CD4-positive, alpha-beta memory T cell (primary cell): ENCODE measurements at places on chromosomes 4 and X.

DNA sequence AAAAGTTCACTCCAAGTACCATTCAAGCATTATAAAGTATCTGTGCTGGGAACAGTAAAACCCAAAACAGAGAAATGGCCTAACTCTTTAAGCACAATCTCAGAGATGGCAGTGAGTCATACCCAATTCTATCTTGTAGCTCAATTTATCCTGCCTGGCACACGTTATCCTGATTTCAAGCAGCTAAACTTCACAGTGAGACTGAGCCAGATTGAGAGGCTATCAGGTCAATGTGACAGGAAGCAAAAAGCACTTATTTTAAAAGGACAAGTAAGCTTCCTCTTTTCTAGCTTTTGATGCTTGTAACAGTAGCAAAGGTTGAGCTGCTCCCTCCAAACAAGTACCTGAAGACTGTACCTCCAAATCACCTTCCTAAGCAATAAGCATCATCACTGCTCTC is 324.9 kb downstream of the NAF1 start:
- no peaks in the 10 kb centered on the region for H3K4me1 ChIP-seq
- H3K36me3 ChIP-seq, result no peaks in the 10 kb centered on the region
- no peak overlapping the region for H3K4me3 ChIP-seq
- DNase-seq, result no peak

DNA sequence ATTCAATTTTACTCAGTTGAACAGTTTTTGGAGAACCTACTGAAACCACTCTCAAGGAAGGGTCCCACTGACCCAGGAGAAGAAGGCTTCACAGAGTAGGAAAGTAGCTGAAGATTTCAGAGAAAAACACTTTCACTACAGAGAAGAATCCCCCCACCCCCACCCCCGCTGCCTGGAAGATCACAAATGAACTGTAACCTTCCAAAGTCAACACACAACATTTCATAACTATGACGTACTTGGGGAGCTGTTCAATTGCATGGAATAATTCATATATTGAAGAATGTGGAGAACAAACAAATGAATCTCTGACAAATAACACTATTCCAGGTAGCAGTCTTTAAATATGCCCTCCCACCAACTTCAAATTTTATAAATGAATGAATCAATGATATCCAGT is 86.1 kb upstream of the STS start:
- DNase-seq, result no peak
- H3K4me3 ChIP-seq, result no peak overlapping the region
- H3K27me3 ChIP-seq, result no peaks in the 10 kb centered on the region
- H3K4me1 ChIP-seq, result no peaks in the 10 kb centered on the region
- H3K36me3 ChIP-seq, result peaks cover 3% of the 10 kb centered on the region
- H3K27ac ChIP-seq, result no peak overlapping the region

DNA sequence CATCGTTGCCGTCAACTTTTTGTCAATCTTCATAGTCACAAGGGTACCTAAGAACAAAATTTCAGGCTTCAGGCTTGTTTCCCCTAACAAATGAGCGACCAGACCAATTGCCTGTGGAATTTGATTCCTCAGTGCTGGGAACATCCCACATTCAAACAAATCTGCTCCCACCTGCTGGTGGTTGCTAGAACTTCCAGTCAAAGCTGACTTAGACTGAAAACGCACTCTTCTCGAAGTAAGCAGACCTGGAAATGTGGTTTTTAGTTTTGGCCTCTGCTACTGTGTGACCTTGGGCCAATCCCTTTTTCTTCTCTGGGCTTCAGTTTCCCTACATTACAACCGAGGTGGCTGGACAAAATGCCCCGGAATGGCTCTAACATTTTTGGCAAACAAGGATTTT is 1.8 kb upstream of the GABRQ start:
- H3K4me3 ChIP-seq, result no peak overlapping the region
- no peak overlapping the region for H3K27ac ChIP-seq
- DNase-seq, result no peak
- no peaks in the 10 kb centered on the region for H3K27me3 ChIP-seq
- H3K4me1 ChIP-seq, result no peaks in the 10 kb centered on the region
- H3K36me3 ChIP-seq, result no peaks in the 10 kb centered on the region

DNA sequence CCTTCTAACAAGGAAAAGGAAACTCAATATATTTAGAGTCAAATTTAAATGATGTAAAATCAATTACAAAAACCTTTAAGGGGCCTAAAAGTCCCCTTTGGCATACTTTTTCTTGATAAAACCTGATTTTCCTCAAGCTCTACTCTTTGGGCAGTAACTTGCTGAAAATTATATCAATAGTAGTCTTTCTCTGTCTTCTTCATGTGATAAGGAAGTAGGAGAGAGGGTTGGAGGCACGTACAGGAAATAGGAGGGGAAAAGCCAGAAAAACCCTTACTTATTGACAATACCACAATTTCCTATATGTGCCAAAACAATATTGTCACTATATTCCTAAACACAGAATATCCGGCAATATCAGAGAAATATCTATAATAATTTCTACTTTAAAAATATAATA is 9.6 kb downstream of the RHOH start:
- peaks cover 82% of the 10 kb centered on the region for H3K4me1 ChIP-seq
- H3K27ac ChIP-seq, result peak overlapping the region; percentile 99
- peaks cover 5% of the 10 kb centered on the region for H3K36me3 ChIP-seq
- H3K27me3 ChIP-seq, result no peaks in the 10 kb centered on the region
- DNase-seq, result no peak
- H3K4me3 ChIP-seq, result peak overlapping the region; percentile 39

GRCh38 chr4:74942251-74942917 is 9.5 kb downstream of the PARM1 start:
- H3K4me3 ChIP-seq, result no peak overlapping the region
- H3K27ac ChIP-seq, result no peak overlapping the region
- no peaks in the 10 kb centered on the region for H3K4me1 ChIP-seq
- H3K27me3 ChIP-seq, result no peaks in the 10 kb centered on the region
